ENCODE measurements at places on chromosomes 4 and X.
A peak's percentile ranks its signal among the peaks of the same experiment; 100 is the strongest.

- DNase-seq, result no peak
Measured at GRCh38 chr4:32790803-32791202, 2070.6 kb downstream of the PCDH7 start.

DNA sequence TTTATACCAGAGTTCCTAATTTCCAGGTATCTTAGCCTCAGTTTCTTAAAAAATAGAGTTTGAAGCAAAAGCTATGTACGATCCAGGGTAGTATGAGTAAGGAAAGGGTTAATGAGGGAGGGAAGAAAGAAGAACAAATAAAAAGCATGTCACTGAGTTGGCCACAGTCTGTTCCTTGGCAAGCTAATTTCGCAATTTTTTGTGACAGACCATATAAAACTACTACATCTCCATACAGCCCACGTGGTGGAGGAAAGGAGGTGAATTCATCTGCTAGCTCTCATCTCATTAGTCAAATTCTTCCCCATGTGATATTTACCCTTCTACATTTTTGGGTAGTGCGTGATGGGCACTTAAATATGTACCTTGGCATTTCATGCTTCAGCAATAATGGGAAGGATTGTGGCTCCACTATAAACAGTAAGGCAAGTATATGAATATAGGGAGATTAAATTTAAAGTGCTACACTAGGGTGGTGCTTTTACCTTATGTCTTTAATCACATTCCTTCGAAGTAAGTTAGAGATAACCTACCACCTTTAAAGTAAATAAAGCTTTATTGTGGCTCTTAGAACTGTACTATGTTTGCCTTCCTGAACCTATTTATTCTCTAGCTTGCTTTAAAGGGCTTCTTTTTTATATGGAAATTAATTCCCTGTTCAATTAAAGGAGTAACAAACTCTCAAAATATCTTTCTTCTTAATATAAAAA lies 102.1 kb upstream of the VAMP7 start:
- DNase-seq, result no peak

DNA sequence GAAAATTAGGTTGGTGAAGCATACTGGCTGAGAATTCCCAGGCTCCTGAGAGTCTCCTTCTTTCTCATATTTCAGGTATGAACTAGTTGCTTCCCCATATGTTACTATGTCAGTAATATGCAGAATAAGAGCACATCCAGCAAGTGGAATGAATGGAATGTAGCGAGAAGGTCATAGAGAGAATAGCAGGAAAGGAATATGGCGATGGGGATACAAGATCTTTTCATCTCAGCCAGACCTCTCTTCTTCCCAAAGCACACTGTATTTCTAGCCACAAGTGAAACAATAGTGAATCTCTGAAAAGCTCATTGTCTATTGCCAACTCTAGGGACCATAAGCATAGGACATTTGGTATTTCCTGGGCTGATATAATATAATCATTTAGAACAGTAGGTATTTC lies 54.6 kb upstream of the MMAA start:
- DNase-seq, result no peak

GRCh38 chrX:49202022-49202421 lies 2.0 kb upstream of the SYP start:
- DNase-seq, result no peak

DNA sequence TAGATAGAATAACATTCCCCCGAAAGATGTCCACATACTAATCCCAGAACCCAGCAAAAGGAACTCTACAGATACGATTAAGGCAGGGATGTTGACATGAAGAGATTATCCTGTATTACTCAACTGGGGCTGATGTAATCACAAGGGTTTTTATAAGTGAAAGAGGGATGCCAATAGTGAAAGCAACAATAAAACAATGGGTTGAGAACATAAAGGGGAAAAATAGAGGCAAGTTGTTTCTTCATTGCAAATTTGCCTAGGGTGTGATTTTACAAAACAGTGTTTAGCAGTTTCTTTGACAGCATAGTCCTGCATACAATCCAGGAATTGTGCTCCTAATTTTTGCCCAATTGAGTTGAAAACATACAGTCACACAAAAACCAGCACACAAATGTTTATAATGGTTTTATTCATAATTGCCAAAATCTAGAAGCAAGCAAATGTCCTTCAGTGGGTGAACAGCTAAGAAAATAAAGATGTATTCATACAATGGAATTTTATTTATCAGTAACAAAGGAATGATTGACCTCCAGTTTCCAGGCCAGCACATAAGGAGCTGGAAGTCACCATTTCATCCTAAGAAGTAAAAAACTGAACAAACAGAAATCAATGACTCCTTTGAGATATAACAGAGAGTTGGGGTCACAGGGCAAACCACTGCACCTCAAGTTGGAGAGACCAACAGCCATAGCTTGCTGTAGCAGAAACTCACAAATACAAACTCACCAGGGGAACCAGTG lies 107.2 kb downstream of the CENPC start:
- peak; percentile 68 for DNase-seq

DNA sequence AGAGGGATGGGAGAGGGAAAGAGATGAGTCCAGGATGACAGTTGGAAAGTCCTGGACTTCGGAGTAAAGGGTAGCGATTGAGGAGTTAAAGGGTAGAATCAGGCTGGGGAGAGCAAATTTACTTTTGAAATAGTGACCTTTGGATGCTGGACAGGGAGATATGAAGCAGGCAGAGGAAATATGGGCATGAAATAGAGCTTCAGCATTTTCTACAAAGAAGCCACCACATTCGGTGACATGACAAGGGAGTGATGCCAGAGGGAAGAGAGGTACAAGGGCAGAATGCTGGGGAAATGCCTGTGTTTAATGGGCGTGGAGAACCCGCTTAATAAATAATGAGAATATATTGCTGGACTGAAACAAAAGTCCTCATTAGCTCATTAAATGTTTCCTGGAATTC lies 92.7 kb downstream of the TBL1X start:
- DNase-seq, result no peak

DNA sequence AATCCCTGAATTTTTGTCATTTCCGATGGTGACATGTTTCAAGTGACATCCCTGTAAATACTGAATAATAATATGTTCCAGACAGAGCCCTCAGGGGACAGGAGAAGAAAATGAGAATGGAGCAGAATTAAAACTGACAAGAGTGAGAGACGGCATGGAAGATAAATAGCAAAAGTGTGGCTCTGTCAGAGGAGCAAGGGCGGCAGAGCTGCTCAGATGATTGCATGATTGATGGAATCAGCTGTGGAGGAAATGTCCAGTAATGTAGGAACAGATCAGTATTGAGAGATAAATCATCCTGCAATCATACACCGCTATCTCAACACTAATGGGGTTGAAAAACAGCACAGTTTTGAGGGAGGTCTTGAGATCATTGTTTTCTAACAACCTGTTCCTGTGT lies 350.3 kb downstream of the STIM2 start:
- DNase-seq, result no peak

DNA sequence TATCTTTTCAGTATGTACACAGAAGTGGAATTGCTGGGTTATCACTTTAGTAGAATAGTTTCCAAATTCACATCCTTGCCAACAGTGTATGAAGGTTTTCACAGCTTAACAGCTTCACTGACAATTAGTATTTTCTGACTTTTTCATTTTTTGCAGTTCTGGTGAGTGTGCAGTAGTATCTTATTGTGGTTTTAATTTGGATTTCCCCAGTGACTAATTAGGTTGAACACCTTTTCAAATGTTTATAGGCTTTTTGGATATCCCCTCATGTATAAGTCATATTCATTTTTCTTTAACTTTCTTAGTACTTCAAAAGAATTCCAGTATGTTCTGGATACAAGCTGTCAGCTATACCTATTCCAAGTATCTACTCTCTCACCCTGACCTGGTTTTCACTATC lies 37.1 kb downstream of the BRCC3 start:
- no peak for DNase-seq

GRCh38 chr4:108058685-108059440 lies 69.2 kb downstream of the HADH start:
- DNase-seq, result peak; percentile 56

DNA sequence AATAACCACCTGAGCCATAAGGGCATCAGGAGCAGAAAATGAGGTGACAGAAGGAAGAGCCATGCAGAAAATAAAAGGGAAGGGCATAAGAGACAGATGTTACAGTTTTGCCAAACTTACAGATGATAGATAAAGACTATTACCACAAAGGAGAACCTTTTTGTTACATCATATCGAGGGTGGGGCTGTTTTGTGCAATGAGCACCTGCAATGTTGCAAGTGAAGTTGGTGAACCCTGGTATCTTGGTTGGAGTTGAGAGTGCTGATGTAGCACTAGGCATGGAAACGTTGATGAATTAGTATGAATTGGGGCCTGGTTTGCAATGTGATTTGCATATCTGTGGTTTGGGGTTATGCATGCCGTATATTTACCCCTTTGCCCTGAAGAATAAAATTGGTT lies 119.8 kb upstream of the TEX13D start:
- no peak for DNase-seq

DNA sequence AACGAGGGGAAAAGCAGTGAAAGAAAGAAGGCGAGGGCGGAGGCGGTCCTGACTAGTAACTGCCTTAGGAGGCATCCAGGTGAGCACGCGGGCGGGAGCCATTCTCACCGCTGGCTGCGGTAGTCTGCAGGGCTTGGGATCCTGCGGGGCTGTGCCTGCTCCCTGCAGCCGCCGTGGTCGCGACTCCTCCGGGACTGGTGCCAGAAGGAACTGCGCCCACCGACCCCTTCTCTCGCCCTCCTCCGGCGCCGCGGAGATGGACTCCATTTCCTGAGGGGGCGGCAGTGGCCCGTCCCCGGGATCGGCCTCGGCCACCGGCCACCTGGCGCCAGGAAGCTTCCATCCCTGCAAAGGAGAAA lies 543 bp downstream of the NFXL1 start:
- no peak for DNase-seq

- DNase-seq, result no peak
Measured at GRCh38 chr4:17690898-17691297, 76.5 kb downstream of the MED28 start.

DNA sequence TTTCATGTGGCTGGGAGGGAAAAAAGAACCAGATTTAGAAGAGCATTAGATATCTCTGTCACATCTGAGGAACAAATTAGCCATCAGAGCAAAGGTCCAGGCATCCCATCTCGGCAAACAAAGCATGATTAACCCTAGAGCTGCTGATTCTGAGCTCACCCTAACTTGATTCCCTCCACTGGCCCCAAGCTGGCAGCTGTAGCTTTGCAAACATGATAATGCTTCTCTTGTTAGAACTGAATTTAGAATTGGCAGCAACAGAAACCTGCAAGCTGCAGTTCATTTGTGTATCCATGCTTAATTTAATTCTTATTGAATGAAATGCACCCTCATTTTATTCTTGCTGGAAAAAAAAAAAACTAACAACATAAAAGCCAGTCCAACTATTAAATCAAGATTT lies 289.2 kb downstream of the IL1RAPL1 start:
- no peak for DNase-seq

DNA sequence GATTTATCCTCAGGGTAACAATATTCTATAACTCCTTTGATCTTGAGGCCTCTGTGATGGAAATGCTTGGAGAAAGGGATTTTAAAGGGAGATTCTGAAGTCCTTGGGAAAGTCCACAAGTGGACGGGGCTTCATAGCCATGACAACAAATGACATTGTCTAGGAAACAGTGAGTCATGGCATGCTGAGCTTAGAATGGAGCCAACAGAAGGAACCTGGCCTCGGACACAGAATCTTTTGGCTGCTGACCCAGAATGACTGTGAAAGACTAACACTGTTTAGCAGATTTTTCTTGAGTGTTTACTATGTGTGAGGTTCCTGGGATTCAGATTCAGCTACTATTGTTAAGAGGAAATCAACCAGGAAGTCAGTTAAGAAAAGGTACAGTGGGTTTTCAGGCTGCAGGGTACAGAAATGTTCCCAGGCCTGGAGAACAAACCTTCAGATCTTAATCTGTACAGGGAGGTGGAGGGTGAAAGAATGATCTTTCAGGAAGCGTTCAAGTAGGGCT lies 18.1 kb upstream of the CXCL2 start:
- DNase-seq, result peak; percentile 98

- DNase-seq, result no peak
Measured at GRCh38 chrX:43876680-43877079, 5.6 kb downstream of the MAOB start.

GRCh38 chr4:22372986-22373385 lies 142.9 kb downstream of the ADGRA3 start:
- DNase-seq, result no peak

DNA sequence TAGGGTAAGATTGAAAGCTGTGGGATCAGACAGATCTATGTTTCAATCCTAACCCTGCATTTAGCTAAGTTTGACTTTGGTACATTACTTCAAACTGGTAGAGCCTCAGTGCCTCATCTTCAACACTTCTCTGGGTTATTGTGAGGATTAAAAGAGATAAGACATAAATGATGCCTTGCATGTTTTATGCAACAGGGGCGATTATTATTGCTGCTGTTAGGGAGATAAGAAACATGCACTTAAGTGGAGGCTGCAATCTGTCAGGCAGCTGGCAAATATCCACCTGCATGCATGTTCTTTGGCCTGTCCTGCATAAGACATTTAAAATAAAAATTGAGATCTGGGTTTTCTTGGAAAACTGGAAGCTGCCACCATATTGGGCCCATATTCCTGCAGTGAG lies 24.6 kb downstream of the UNC5C start:
- no peak for DNase-seq

DNA sequence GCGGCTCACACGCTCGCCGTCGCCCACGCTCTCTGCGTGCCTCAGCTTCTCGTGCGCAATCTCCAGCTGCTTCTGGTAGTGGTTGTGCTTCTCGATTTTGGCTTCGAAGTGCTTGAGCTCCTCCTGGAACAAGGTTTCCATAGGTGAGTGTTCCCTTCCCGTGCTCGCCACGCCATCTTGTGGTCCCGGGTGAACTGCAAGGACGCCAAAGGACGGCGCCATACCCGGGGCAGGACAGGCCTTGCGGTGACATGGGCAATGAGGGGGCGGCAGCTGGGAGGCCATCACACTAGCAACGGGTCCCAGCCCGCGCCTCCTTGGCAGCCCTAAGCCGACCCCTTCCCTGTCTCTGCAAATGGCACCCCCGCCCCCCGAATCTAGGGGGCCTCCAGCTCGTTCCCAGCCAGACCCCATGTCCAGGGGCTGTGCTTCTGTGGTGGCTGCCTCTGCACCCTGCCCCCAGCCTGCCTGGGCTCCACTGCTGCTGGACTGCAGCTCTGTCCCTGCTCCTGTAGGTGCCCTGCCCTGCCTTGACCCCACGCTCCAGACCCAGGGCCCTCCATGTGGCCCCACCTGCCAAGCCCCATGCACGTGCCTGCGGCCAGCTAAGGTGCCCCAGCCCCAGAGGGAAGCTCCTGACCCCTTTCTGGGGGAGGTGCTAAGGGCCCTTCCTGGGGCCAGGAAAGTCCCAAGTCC lies 17.3 kb downstream of the LRPAP1 start:
- DNase-seq, result no peak

- peak; percentile 7 for DNase-seq
Measured at GRCh38 chr4:172270397-172270796, 457.2 kb downstream of the GALNTL6 start.

DNA sequence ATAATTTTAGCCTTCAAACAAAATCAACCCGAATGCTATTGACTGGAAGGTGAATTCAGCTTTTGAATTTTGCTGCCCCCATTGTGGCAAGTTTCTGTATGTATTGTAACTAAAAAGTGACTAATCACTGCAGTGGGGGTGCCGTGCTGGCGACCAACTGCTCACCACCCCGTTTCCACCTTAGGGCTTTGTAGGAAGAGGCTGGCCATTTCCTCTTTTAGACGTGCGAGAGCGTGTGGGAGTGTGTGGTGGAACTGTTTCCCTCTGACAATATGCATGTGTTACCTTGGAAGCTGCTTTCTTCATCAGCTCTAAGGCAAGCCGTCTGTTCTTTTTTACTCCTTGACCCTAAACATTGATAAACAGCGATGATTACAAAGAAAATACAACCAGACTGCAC lies 78.8 kb downstream of the SEL1L3 start:
- no peak for DNase-seq

- peak; percentile 71 for DNase-seq
Measured at GRCh38 chrX:71254092-71254963, at the start of gene ZMYM3. Gene ZMYM3, minus strand, starts transcription at chrX:71254140. Its CDS starts 885 bp downstream, at chrX:71253255.

- peak; percentile 54 for DNase-seq
Measured at GRCh38 chrX:149513825-149514428, 8.8 kb upstream of the IDS start.
